Sciatic nerve (tissue), 2 donors: ENCODE measurements at places on chromosomes 4 and X. TPM values are rescaled to one million over a fixed set of nuclear protein-coding genes. Genes with fewer than 3 reads are reported as not detected.

DNA sequence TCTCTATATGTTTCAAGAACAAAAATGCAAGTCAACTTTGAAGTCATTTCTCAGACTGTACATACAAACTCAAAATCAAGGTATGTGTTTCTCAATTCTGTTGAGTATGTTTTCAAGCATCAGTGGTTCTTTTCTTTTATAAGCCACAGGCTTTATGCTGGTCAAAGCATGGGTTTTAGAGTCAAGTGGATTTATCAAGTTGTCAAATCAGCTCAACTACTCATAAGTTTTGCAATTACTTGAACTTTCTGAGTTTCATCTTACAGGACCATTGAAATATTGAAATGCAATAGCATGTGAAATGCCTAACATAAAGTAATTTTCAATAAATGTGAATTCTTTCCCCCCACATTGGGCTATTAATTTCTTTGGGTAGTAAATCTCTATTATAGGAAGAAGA lies 239.9 kb upstream of the DKK2 start:
- DNase-seq: no peak

DNA sequence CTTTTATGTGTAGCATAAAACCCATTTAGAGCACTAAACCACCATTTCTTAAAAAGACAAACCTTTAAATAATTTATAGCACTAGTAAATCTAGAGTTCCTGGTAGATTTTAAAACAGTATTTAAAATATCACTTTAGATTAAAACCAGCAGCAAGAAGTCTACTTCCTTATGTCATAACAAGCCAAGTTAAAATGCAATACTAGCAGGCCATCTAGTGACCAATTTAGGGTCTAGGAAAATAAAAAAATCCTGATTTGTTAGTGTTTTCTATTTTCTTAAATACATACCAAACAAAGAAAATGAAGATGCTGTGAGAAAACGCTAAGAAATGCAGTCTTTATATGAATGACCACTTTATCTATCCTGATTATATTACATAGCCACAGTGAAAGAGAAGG lies 53.9 kb downstream of the PAPSS1 start:
- no peak for DNase-seq

GRCh38 chrX:57906790-57907189 lies 3.5 kb downstream of the ZXDA start:
- no peak for DNase-seq

The ANXA10 gene
- total RNA-seq: not detected

DNA sequence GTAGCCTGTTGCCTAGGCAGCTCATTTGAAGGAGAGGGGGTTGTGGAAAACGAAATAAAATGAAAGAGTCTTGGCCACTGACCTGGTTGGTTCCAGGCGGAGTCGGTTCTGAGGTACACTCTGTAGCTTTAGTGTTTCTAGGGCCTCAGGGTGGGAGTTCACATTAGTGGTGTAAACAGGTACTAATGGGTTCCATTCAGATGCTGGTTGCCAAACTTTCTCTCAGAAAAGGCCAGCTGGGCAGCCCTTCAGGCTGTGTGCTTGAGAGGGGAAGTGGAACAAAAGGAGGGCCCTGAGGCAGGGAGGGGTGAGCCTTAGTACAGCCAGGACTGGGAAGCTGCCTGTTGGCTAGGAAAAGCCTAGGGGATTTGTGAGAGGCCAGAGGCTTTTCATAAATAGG lies 24.8 kb downstream of the NHSL2 start:
- DNase-seq: no peak

- DNase-seq: no peak
Measured at GRCh38 chrX:137172317-137172948, 138.6 kb upstream of the GPR101 start.

The PPARGC1A gene
- 21.6 TPM for total RNA-seq

The ZXDA gene
- total RNA-seq: 8.8 TPM

DNA sequence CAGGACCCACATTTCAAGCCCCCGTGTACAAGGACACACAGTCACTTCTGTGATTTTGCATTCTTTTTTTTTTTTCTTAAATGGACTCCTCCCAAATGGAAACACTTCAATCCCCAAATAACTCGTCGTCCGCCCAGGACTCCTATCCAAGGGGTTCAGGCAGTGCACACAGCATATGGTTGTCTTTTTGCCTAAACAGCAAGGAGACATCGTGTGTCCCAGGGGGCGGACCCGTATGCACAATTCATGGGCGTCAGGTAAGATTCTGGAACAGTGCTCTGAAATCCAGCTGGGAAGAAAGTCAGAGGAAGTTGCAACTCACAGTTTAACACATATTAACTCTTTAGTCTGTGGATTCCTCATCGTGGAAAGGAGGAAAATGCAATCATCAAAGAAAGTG lies 231.3 kb downstream of the SHOX start:
- no peak for DNase-seq

GRCh38 chrX:16488959-16489358 lies 161.0 kb upstream of the S100G start:
- DNase-seq: no peak

- no peak for DNase-seq
Measured at GRCh38 chrX:66872771-66873170, 233.9 kb upstream of the EDA2R start.

The P2RY4 gene
- total RNA-seq: 1.0 TPM

GRCh38 chrX:122047261-122047660 lies 999.9 kb downstream of the GLUD2 start:
- no peak for DNase-seq

The VSIG4 gene
- total RNA-seq: 31.8 TPM

DNA sequence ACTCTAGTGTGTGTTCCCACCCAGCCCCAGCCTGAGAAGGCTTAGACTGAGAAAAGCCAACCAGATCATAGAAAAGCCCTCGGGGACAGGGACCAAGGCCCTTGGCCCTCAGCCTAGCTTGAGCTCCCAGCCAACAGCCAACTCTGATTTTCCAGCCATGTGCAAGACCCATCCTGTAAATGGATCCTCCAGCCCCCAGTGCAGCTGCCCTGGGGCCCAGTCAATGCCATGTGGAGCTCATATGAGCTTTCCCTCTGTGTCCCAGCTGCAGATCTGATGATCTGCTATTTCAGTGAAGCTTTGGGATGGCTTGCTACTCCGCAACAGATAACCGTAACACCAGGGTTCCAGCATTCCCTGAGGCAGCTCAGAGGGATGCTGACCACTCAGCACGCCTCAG lies 40.5 kb upstream of the CDKN2AIP start:
- no peak for DNase-seq

The IL2RG gene
- total RNA-seq: 9.9 TPM

GRCh38 chr4:3293401-3294391 lies 875 bp downstream of the RGS12 start:
- peak; percentile 67 for DNase-seq

The IL9R gene
- total RNA-seq: not detected

DNA sequence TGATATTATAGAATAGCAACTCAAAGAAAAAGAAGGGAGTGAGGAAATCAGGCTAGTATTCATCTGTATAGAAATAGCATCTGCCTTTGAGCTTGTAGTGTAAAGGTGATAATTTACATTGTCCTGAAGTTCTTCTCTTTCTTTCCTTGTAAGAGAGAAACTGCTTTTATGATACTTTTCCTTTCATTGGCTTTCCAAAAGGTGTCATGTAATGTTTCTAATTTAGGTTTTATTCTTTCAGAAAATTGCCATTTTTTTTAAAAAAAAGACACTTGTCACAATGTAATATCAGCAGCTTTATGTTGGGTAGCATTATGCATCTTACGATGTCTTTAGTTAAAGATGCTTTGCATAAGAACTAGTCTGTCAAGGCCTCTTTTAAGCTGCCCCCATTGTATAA lies 1153.8 kb upstream of the PCDH7 start:
- no peak for DNase-seq

DNA sequence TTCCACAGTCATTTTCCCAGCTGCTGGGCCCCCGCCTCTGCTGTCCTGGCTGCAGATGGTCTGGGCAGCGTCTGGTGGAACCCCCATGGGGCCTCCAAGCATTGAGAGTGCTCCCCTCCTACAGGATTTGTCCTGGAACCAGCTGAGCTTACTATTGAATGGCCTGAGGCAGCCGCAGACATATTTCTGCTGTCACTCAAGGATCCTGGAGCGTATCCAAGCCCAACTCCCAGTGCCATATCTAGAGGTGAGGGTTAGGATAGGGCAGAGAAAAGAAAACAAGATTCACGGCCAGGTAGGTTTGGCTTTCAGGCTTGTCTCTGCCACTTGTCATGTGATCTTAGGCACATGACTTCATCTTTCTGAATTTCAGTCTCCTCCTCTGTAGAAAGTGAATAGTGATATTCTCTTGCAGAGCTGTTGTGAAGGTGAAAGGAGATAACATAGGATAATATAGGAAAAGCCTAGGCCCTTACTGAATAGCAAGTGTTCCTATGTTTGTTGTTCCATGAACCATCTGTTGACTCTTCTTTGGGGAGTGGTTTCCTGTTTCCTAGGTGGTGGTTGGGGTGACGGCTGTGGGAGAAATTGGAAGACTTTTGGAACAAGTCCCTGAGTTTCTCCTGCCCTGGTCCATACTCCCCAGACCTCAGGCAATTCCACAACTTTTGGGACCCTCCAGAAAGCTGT lies 52.3 kb downstream of the SEPSECS start:
- DNase-seq: no peak

- DNase-seq: no peak
Measured at GRCh38 chr4:24262084-24262483, 322.3 kb downstream of the DHX15 start.

GRCh38 chr4:4666187-4666586 lies 124.3 kb upstream of the STX18 start:
- DNase-seq: no peak

DNA sequence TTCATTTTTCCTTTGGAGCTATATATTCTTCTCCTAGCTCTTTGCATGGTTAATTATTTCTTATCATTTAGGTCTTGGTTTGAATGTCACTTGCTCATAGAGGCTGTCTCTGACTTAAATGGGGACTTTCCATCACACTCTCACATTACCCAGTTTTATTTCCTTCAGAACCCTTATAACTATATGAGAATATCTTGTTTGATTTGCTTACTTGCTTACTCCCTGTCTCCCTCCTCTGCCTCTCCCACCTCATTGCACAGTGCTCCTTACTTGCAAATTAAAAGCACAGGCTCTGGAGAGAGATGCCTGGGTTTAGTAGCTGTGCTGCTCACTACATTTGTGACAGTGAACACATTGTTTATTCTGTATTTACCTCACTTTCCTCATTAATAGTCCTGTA lies 174.6 kb downstream of the SOWAHB start:
- no peak for DNase-seq

The TMA16 gene
- 28.0 TPM for total RNA-seq

DNA sequence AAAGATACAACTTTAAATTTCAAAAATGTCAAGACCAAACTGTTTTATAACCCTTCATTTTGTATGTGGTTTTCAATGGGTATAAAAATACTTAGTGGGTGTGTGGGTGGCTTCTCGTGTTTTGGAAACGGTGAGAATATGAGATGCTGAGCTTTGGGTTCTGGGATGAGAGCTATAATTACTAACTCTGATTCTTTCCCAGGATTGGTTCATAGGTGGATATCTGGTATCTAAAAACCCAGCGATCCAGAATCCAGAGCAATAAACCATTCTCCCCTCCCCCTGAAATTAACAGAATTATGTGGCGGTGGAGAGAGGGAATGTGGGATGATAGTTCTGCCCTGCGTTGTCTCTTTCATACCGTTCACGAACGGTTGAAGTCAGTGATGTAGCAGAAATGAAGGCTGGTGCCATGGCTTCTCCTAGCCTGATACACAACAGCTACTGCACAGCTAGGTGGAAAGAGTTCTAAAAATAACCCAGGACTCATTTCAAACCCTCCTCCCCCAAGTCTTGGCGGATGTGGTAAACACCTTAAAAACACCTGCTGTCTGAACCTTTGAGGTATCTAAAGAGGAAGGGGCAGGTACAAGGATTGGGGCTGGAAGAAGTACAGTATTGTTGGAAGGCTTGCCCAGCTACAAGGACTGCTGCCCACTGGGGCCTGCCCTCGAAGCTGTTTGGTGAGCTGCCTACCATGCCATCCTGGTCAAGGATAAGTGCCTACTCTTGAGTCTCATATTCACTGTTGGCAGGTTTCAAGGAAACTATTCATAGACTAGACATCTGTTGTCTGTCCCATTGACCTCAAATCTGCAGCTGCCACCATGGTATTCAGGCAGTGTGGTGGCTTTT lies 44.5 kb downstream of the SEPTIN11 start:
- no peak for DNase-seq

The CT45A10 gene
- total RNA-seq: not detected

GRCh38 chrX:137101273-137101990 lies 67.6 kb upstream of the GPR101 start:
- no peak for DNase-seq

- DNase-seq: no peak
Measured at GRCh38 chr4:64250061-64250460, 159.2 kb downstream of the TECRL start.

The DMD gene
- total RNA-seq: 306 TPM

- DNase-seq: no peak
Measured at GRCh38 chr4:128590034-128590740, 219.3 kb upstream of the JADE1 start.

DNA sequence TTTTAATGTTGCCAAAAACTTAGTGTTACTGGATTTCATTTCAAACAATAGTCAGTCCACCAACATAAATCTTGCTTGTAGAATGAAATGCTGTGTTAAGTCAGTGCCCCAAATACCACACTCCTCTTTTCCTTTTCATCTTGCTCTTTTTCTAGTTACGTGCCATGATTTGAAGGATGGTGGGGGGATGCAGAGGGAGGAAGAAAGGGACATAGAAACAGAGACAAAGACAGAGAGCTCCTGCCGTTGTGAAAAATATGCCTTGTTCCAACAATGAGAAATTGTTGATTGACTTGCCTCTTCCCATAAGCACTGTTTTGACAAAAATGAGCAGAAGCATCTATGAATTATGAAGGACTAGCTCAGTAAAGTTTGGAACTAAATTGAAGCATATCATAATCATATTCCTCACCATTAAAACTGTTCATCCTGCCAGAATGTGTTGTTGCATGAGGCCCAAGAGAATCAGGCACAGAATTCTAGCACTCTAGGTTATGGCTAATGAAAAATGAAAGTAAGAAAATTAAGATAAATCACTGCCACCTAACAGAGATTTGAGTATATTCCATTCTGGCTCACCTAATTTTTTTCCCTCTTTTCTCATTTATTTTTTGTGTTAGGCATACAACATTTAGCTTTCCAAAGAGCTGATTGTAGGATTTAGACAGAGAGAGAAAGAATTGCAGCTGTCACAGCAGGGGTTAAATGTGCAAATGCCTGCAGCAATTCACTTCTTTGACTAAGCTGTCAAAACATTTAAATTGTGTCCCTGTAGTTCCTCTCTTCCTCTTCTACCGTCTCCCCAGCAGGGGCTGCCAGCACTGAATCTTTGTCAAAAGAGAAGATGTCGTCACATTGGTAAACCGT lies 111.6 kb upstream of the PTPN13 start:
- no peak for DNase-seq

GRCh38 chr4:86483773-86484172 lies 110.3 kb upstream of the PTPN13 start:
- DNase-seq: no peak
